ENCODE measurements at places on chromosomes 6 and 20. TPM values are rescaled to one million over a fixed set of nuclear protein-coding genes. Genes with fewer than 3 reads are reported as not detected.

DNA sequence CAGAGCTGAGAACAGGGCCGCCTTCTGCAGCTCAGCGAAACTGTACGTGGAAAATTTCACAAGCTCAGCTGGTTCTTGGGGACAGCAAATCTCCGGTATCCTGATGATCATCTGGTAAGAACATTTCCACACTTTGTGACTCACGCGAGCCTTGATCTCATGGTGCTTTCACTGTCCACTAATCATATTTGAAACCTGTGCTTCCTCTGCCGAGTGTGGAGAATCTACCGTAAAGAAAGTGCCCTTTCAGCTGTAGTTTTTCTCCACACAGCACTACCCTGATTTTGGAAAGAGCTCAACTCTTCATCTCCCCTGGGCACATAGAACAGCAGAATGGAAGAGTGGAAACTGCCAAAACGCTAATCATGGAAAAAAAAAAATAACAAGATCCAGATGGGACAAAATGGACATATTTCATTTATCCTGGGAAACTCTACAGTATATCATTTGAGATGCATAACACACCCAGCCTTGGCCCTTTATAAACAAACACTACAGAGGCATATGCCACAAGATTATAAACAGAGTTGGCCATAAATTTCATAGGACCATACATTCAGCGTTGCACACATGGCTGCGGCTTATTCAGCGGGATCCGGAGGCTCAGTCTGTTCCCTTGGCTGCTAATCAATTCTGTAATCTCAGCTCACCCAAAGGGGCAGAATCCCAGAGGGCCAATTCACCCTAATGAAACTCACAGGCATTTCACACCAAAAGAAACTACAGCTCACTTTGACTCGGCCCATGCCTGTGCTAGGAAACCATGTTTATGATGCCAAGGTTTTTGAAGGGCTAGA, 434.5 kb downstream of the HDGFL1 start:
- DNase-seq, result no peak

- peak; percentile 73 for DNase-seq
Observed at GRCh38 chr20:19628570-19629134, 129.4 kb upstream of the RIN2 start.

NELFE gene
- total RNA-seq, result 38.9 TPM

OR2J3 gene
- not detected for total RNA-seq
